ENCODE measurements at places on chromosomes 7 and 10.
A peak's percentile ranks its signal among the peaks of the same experiment; 100 is the strongest.

DNA sequence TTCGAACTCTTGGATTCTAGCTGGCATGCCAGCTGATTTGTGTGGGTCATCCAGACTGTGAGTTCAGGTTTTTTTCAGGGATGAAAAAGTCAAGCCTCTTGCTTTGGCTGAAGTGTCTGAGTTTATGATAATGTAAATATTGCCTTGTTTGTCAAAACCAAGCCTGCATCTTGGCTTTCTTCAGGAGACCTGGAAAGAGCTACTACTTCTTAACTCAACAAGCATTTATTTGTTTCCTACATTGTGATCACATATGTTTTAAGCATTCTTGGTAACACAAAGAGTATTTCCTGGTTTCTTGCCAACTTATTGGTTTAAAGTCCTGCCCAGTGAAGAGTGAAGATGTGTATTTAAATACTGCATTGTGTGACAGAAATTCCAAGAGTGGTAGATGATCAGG is 407.1 kb downstream of the LRMDA start:
- no peak for DNase-seq

DNA sequence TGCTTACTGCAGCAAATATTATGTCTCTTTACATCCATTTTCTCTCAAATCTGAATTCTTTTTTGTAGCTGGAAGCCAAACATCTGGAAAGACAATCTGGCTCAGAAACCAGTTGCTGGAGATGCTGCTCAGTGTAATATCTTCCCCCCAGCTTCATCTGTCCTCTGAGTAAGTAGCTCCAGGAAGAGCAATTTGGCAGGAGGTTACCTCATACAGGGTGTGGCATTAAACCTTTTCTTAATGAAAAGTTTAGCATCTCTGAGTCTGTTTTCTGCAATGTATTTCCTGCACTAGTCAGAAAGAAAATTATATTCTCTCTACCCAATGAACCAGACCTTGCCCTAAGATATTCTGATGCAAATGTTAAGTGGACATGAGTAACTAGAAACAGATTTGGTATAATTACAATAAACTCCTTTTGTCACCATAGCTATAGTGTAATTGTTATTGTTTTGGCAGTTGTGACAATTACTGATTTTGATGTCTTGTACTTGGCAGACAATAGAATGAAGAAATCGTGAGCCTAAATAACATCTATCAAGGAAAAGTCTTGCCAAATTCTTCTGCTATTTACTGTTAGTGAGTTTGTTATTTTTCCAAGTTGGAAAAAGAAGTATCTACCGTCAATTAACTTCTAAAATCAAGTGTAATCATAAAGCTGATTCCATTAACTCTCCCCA is 123.3 kb downstream of the WDFY4 start:
- no peak for DNase-seq

DNA sequence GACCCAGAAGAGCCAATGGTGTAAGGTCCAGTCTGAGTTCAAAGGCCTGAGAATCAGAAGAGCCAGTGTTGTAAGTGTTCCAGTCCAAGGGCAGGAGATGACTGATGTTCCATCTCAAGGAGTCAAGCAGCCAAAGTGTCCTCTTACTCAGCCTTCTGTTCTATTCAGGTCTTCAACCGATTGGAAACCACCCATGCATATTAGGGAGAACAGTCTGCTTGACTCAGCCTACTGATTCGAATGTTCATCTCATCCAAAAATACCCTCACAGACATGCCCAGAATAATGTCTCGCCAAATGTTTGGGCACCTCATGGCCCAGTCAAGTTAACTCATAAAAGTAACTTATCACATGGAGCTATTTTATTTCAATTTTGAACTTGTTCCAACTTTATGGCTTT is 2.9 kb upstream of the WDFY4 start:
- DNase-seq: no peak

DNA sequence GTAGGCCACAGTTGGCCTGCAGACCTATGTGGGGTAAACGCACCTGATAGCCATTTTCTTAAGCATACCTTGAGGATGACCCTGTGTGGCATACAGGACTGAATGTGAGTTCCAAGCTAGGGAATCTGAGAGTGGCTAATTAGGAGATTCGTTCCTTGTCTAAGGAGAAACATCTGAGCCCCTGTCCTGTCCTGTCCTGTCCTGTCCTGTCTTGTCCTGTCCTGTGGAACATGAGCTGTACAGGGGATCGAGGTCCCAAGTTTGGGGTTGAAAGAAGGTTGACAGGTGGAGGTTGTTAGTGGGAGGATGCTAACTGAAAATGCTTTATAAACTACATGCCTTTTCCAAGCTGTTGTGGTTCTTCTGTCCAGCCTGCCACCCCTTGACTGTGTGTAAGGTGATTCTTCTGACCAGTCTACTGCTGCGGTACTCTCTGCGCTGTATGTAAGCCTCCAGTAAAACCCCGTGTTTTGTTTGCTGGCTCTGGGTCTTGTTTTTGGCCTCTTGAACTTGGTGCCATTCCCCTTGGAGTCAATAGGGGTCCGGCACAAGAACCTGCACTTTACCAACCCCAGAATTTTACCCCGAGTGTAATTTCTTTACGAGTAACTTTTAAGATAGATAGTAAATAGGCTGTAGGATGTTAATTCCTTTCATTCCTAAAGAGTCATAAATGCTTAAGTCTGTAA is 26.4 kb downstream of the ZNRF2 start:
- no peak for DNase-seq

DNA sequence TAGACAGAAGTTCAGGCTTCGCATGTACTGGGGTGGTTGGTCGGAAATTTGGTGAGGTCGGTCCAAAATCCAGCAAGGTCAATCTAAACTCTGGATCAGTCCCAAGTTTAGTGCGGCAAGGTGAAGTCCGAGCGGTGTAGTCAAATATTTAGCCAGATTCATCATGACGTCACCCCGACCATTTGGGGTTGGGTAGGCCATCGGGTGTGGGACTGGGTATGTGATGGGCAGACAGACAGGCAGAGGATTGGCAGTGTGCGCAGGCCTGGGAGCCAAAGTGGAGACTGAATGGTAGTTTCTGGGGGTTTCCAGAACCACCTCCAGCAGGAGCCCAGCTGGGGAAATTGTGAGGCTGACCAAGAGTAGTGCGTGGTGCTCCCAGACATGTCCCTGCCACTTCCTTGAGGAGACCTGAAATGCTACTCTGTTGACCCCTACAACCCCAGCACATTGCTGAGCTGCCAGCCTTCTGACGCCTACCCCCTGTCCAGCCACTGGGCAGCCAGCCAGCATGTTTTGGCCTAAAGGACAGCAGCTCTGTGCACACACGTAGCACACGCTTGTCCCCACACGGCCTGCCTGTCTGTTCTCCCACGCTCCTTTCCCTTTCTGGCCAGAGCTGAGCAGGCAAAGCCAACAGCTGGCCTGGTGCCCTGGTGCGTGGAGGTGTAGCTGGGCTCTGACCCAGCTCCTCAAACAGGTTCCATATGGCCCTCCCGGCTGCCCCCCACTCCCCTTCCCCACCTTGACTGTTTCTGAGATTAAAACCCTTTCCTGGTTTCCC is 55.9 kb downstream of the FAM241B start:
- DNase-seq: no peak

DNA sequence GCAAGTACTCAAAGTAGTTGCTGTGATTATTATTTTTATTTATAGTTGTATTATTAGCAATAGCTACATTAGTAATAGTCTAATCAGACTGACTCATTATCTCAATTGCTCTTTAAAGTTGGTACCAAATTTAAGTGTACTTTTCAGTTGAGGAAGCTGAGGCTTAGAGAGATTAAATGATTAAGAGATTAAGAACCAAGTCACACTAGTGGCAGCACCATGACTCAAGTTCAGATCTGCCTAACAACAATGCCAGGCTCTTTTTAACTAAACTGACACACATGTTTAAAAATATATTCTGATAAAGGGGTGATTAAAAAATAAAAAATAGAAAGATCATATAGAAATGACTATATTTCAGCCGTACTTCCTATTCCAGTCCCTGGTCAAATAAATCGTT is 42.0 kb downstream of the FZD1 start:
- no peak for DNase-seq

DNA sequence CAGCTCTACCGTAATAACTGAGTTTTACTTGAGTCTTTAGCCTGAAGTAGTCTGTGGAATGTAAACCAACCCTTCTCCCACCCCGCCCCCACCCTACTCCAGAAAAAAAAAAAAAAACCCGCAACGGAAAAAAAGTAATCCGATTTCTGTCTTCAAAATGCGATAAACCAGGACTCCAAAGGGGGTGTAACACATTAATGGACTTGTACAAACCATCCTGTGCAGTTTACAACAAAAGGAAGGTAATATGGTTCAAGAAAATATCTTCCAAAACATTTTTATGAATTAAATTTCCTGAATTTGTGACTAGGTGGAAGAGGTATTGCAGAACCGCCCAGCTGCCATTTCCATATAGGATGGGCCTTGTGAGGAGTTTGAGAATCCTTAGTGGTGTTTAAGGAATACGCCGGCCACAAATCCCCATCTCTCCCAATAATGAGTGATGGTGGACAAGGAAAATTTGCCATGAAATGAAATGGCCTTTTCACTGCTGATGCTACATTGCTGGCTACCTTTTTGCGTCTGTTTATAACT is 10.6 kb downstream of the SKIDA1 start:
- no peak for DNase-seq

GRCh38 chr10:124756156-124756903 is 12.2 kb upstream of the FAM53B start:
- no peak for DNase-seq

DNA sequence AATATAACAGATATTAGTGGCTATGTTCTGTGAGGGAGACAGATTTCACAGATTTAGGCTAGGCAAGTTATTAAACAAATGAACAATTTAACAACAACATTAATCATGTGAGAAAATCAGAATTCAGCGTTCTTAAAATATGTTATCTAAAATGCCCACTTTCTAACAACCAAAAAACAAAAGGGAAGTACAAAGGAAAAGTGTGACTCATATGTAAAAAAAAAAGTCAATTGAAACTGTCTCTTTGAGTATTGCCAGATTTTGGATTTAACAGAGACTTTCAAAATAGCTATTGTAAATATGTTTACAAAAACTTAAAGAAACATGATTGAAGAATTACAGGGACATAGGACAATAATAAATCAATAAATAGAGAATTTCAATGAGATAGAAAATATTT is 34.8 kb upstream of the ARHGAP22 start:
- DNase-seq: no peak

DNA sequence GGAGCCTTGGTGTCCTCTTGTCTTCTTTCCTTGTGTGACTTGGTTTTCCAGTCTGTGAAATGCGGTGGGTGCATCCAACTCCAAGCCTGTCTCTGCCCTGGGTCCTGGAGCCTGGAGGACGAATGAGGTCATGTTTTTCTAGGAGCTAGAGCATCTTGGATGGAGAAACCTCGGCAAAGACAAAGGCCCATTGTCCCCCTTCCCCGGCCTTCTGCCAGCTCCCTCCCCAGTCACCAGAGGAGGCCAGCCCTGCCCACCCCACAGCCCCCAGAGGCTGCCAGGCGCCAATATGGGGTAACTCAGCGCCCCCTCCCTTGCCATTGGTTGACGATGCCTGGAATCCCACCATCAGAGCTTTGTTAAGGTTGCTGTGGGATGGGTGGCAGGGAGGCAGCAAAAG is 40.4 kb downstream of the KCTD7 start:
- no peak for DNase-seq

DNA sequence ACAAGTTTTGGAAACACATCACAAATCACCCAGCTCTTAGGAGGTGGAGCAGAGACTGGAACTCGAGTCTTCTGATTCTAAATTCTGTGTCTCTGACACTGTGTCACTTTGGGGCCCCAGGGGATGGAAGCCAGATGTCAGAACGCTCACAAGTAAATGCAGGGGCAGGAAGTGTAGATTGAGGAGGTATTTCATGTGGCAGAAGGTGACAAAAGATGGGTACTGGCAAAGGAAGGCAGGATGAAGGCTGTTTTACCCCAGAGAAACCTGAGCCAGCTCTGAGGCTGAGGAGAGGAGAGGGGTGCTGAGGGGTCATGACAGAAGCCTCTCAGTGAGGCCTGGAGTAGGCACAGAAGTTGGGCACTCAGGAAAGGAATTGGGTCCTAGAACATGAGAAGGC is 6.0 kb upstream of the PURB start:
- DNase-seq: no peak

DNA sequence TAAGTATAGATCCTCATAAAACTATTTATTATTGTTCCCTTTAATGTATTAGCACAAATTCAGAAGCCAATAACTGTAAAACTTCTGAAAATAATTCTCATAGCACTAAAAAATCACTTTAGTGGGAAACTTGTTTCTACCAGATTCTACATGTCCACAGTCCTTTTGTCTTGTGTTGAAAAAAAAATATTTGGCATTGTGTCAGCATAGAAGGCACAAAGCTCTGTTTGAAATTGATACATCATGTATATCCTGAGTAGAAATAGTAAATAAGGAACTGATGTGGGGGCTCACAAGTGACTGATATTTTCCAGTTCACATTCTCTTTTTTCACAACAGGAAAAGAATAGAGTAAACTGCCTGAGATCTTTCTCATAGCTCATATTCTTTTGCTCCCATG is 134.6 kb downstream of the GRM3 start:
- no peak for DNase-seq

DNA sequence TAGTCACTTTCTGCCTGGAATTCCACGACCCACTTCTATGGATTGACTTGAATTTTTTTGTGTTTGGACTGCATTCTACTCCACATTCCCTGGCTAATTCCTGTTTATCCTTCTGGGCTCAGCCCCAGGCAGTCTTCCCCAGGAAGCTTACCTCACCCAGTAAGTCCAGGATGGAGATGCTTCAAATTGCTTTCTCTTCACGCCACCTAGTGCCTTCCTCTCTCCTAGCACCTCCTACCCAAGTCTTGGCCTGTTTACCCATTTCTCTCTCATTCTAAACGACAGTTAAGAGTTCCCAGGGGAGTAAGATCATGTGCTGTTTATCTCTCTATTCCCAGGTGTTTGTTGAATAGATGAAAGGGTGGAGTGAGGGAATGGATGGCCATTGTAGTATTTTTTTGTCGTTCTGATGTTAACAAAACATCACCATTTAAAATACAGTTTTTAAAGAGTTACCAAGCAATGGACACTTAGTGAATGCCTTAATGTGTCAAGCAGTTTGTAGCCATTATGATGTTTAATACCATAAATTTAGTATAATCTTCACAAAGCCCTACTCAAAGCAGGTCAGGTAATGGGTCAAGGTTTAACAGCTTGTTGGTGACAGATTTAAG is 45.5 kb upstream of the TARP start:
- peak; percentile 45 for DNase-seq

DNA sequence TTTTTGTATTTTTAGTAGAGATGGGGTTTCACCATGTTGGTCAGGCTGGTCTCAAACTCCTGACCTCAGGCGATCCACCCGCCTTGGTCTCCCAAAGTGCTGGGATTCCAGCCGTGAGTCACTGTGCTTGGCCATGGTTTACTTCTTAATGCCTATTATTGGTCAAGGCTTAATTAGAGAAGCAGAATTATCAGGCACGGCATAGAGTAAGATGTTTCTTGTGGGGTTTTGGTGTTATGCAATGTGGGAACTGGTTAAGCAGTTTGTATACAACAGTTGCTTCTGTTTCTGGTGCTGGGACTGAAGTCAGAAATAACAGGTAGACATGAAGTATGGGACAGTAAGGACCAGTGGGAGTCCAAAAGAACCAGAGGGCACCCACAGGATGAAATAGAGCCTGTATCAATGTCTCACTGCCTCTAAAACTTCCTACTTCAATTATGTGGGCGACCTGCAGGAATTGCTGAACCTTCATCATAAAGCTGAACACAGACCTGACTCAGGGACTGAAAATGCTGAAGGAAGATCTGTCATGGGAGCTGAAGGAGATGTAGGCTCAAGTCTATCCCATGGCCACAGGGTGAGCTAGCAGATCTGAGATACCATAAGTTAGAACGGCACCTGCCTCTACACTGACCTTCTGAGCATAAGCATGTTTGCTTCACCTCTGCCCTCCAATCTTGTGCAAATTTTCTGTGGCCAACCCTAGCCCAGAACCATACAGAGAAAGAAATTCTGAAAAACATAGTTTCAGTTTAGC is 38.3 kb upstream of the VCL start:
- no peak for DNase-seq

- DNase-seq: no peak
Observed at GRCh38 chr7:31111109-31111451, 59.0 kb downstream of the ADCYAP1R1 start.
